Neural progenitor cell (in vitro differentiated cells): ENCODE measurements at places on chromosomes 11 and 22.
A peak's percentile ranks its signal among the peaks of the same experiment; 100 is the strongest.

DNA sequence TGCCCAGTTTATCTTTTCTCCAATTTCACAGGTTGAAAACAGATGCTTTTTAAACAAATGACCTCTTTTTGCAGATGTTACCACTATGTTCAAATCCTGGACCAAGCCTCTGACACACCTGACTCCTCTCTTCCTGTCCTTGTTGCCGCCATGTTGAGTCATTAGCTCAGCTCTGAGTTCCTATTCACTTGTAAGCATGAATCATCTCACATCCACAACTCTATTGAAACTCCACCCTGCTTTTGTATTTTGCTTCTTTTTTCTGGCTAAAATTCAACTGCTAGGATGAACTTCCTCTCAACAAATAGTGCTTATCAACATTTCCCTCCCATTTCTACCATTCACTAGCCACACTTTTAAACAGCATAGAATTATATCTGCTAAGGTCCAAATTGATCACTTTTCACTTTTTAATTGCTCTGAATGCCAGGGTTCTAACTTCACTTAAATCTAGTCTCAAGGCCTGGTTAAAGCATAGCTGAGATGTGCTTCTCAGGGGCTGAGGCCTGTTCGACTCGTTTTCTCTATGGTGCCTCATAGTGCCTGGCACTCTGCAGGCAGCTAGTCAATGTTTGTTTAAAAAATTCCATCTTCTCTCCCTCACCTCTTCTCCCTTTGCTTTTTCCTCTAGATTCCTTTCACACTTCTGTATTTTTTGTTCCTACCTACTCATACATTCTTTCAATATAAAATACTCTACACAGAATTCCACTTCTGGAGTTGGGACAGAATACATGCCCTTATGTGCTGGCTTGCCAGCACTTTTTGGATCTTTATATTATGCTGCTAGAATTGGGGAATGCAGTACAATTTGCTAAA is 3.9 kb downstream of the JOSD1 start:
- DNase-seq, result no peak

GRCh38 chr11:59641156-59641555 is 25.6 kb upstream of the OSBP start:
- DNase-seq, result no peak

GRCh38 chr11:13939961-13940906 is 22.3 kb upstream of the SPON1 start:
- DNase-seq, result no peak

DNA sequence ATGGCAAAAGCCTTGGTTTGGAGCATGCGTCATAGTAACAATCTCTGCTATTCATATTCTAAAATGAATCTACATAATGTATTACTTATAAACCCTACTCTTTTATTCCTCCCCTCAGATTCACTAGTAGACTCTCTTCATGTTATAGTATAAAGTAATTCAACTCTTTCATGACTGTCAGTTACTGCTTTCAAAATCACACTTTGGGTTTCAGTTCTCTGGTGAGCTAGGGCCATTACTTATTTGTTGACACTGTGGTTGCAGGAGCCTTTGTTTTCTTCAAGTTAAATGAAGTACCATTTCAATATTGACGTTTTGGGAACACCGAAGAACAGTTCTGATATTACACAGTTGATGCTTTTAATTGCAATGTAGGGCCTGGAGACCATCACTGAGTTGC is 378.4 kb downstream of the DDX10 start:
- DNase-seq, result no peak

DNA sequence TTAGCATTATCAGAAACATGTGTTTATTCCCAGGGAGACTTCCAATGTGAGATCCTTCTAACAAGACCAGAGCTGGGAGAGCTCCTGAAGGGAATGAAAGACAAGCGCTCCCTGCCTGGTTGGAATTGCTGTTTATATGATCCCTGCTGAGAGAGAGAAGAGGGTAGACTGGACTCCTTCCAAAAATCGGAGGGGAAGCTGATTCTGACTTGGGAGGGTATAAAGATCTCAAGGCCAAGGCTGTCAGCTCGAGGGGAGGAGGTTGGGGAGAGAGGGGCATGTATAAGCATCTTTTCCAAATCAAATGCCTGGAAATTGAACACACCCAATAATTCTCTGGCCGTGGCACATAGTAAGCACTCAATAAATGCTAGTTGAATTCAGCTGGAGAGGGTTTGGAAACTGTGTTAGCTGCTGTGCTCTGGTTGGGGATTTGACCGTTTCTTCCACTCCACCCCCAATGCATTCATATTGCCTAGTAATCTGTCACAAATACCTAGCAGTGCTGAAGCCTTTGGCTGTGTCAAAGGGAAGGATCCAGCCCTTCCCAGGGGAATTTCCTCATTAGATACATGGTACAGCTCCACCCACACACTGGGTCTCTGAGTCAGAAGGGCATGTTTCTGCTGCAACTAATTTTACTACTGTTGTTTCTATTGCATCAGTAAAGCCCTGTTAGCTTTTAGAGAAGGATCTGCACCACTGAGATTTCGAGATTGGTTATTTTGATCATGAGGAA is 61.5 kb downstream of the CACNG2 start:
- no peak for DNase-seq

DNA sequence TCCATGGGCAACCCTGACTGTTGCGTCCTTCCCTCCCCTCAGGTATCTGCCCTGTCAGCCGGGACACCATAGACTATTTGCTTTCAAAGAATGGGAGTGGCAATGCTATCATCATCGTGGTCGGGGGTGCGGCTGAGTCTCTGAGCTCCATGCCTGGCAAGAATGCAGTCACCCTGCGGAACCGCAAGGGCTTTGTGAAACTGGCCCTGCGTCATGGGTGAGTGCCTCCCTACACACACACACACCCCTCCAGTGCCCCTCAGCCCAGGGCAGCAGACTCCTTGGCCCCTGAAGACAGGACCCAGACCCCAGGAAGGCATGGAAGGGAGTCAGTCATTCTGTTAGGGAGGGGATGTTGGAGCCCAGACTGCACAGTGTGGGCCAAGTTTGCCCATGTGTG is 17.9 kb upstream of the UVRAG start:
- no peak for DNase-seq

DNA sequence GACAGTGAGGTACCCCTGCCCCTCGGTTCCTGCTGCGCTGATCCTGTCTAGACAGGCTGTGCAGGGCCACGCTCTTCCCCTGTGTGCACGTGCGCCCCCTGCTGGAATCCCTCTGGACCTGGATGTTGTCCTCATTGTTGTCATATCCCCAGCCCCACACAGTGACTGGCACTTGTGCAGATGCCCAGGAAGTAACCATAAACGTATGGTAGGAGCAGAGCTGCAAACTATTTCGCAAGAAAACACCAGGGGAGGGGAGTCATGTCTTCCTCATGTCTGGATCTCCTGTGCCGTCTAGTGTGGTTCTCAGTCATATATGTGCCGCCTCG is 114.7 kb downstream of the CRYBB2 start:
- DNase-seq, result peak; percentile 87

GRCh38 chr22:30923168-30923900 is 45.2 kb downstream of the MORC2 start:
- no peak for DNase-seq

- peak; percentile 43 for DNase-seq
These were observed 494.6 kb upstream of the FAT3 start for GRCh38 chr11:91730057-91730456.

DNA sequence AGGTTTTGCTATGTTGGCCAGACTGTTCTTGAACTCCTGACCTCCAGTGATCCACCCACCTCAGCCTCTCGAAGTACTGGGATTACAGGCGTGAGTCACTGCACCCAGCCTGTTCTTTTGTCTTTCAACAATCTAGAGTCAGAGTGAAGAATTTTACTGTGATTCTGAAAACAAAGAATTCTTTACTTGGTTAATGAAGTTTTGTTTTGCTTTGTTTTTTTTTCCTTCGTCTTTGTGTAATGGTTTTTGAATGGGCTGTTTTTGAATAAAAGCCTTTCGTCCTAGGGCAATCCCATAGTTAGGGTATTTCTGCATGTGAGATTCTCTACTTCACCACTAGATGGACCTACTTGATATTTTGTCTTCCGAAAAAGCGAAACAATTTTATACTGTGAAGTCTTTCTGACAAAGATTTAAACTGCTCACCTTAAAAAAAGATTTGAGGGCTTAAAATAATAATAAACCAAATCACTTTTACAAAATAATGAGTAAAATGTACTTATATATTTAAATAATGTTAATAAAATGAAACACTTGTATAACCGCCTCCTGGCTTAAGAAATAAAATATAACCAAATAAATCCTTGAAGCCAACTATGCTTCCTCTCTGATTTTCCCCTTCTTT is 43.4 kb upstream of the SC5D start:
- peak; percentile 51 for DNase-seq

DNA sequence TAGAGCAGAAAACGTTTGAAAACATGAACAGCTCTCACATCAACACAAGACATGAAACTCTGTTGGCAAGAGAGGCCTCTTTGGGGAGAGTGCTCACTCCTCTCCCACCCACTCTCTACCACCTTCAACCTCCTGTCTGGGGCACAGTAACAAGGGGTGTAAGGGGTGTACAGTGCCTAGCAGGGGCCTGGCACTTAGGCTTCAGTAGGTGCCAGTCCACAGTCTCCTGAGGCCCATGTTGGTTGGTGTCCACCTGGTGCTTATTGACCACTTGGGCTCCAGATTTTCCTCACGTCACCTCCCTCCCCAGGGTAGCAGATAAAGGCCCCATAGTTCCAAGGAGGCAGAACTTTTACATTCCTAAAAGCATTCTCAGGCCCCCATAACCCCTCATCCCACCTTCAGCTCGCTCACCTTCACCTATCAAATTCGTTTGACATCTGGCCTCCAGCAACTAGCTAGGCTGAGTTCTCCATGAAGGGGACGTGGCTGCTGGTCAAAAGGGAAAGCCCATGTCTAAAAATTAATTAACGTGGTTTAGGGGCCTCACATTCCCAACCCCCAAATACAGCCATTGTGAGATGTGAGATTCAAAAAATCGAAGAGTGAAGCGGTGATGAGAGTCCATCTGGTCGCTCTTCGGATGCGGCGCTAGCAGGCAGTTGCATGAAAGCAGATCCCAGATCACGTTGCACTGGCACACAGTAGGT is 712 bp upstream of the MED15 start:
- no peak for DNase-seq

GRCh38 chr11:131118247-131118646 is 202.0 kb upstream of the SNX19 start:
- no peak for DNase-seq

- DNase-seq, result no peak
These were observed 153.2 kb upstream of the CCDC179 start for GRCh38 chr11:23013509-23013908.

DNA sequence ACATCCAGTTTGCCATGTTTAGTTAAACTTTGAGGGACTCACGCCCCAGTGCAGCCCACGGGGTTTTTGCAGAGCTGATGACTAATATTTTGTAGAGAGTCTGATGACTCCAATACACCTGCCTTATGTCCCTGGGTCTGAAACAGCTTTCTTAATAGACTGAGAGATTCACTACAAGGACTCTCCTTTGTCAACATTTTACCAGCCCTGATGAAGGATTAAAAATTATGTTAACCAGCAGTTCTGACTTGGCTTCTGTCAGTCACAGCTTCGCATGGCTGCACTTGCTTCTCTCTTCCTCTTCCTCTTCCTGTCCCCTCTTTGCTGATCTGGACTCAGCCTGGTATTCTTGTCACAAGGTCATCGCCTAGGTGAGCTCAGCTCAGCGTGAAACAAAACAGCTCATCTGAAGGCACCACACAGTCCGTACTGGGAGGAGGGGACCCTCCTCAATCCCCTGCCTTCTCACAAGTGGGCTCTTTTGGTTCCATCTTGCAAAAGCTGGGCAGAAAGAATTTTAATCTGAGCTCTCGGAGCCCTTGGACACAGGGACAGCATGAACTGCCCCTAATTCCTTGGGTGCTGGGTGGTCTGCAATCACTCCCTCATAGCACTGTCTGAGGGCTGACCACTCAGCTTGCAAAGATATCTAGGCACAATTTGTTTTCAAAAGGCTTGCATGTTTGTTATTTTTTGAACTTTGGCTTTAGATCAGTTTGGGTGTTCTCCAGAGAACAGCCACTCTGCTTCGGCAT is 38.1 kb upstream of the POU2AF1 start:
- no peak for DNase-seq

GRCh38 chr11:45816614-45817013 is 11.7 kb downstream of the SLC35C1 start:
- peak; percentile 63 for DNase-seq

GRCh38 chr11:41988951-41989572 is 529.6 kb upstream of the LRRC4C start:
- no peak for DNase-seq

DNA sequence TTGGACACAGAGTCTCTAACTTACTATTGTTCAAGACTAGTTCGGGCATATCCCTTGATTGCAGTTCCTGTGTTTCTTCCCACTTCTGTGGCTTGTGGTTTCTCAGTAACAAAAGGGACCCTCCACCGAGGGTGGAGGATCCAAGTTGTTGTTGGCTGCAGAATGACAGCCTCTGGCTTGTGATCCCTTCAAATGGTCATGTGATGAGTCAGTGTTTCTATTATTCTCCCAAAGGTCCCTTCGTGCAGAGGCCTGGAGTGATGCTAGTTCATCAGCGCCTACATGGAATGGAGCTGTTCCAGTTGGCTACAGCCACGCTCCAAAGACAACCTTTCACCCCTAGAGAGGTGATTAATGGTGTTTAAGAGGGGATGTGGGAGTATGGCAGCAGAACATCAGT is 2.6 kb upstream of the VWCE start:
- DNase-seq, result no peak

DNA sequence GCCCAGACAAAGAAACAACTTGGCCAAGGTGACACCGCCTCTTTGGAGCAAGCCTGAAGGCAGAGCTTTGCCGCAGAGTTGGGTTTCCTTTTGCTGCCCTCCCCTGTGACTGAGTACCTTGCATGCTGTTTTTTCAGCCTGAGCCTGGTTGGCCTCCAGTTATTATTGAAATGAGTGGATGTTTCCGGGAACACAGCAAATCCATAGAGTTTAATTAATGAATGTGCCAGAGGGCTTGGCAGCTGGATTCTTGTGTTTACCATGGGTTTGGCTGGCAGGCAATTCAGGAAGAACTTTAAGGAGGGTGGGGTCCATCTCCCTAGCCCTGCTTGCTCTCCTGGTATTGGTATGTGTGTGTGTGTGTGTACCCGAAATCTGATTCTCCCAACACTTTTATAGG is 65.6 kb upstream of the CRYBB3 start:
- DNase-seq, result no peak

GRCh38 chr11:77083566-77084245 is 16.9 kb downstream of the CAPN5 start:
- DNase-seq, result no peak

DNA sequence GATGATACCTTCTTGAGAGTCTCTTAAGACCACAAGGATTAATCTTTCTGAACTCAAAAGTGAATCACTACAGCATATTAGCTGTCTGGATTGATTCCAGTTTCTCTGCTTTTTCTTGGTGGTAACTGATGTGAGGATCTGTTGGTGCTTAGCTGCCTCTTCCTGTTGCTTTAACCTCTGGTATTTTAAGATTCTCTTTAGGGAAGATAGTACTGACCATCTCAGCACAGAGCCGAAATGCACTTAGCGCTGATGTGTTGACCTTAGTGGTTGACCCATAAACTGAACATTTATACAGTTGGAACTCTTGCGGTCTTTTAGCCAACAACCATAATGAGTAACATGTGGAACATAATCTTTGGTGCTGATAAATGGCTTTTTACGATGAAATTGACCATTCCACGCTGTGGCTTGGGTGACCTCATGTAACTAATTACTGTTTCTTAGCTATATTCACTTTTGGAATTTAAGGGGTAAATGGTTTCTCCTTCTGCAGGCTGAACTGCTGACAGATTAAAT is 33.7 kb downstream of the APLP2 start:
- no peak for DNase-seq
